Stimulated activated CD8-positive, alpha-beta memory T cell treated with anti-CD3 and anti-CD28 coated beads, Interleukin-7, amount 100 ng/mL, for 48 hours (primary cell): ENCODE measurements at places on chromosomes 11 and 22.

GRCh38 chr22:37194750-37195149, 6.7 kb upstream of the C1QTNF6 start:
- DNase-seq = no peak

DNA sequence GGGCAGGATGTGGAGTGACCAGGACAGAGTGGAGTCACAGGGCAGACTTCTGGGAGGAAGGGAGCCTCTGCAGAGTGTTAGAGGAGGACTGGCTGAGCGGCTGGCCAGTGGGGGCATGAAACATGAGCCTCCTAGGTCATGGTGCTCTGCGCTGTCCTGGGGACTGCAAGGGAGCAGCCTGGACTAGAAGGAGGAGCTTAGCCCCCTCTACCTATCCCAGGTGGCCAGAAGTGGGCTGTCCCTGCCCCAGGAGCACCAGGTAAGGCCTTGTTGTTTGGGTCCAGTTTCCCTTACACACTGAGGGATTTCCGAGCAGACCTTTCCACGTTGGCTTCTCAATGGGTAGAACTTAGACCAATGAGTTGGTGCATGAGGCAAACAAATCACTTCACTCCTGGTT, 7.4 kb downstream of the PKNOX2 start:
- DNase-seq = no peak

DNA sequence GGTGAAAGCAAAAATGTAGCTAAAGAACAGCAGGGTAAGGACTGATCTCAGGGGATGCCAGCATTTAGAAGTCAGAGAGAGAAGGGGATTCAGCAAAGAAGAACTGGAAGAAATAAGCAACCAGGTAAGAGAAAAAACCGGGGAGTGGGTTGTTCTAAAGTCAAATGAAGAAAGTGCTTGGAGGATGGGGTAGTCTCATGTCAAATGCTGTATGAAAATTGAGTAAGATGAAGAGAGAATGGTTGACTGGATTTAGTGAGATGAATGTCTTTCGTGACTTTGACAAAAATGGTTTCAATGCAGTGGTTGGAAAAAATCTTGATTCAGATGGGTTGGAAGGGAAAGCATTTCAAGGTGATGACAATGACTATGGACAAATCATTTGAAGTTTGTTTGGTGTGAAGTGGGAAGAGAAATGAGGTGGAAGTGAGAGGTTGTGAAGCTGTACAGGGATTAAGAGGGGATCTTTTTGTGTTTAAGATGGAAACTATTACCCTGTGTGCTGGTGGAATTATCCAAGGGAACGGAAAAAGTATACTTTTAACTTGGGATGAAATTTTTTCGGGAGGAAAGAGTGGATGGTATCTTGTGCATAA, 484.0 kb downstream of the ETS1 start:
- no peak for DNase-seq

- DNase-seq = no peak
These were observed 12.8 kb downstream of the FBXO3 start for GRCh38 chr11:33761471-33761870.

DNA sequence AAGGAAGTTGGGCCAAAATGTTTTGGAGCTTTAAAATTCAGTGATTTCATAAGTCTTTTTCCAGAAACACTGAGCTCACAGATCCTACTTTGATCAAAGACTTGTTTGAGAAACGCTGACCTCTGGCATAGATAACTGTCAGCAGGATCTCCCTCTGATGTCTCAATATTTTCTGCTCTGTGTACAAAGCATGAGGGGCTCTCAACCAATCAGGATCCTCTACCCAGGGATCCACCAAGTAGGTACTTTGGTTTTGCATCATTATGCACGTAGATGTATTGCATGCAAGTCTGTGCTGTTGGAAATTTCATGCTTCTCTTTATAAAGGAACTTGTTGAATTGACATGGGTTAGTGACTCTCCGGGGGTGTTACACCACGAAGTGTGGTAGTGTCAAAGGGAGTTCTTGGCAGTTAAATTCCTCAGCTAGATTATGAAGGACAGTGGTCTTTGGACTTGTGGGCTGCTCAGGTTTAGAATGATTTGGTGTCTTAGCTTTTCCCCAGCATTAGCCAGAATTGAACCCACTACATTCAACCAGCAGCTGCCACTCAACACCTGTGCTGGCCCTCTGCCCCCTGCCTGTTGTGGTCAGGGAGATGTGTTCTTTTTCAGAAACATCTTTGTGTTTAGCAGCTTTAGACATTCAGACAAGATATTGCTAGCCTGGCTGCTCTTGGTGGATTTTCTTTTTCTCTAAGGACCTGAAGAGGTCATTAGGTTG, 1.7 kb upstream of the DIXDC1 start:
- no peak for DNase-seq

- DNase-seq = no peak
These were observed 1124.3 kb downstream of the BRD1 start for GRCh38 chr22:48703265-48703941.

DNA sequence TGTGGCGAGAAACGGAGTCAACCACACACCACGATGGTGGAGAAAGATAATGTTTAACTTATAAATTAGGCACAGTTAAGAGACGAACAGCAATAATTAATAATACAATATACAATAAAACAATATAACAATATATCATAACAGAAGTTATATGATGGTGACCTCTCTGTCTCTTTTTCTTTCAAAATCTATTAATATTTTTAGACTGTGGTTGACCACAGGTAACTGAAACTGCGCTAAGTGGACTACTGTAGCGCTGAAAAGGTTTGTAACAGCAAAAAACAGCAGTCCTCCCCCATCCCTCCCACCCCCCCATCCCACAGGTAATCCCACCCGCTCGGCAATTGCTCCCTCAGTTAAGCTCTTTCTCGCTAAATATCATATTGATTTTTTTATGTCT, 3.6 kb upstream of the SSTR3 start:
- DNase-seq = no peak

GRCh38 chr11:126212089-126212660, 593 bp downstream of the FAM118B start:
- DNase-seq = no peak

GRCh38 chr22:38111925-38112355, 1.5 kb upstream of the BAIAP2L2 start:
- DNase-seq = no peak

DNA sequence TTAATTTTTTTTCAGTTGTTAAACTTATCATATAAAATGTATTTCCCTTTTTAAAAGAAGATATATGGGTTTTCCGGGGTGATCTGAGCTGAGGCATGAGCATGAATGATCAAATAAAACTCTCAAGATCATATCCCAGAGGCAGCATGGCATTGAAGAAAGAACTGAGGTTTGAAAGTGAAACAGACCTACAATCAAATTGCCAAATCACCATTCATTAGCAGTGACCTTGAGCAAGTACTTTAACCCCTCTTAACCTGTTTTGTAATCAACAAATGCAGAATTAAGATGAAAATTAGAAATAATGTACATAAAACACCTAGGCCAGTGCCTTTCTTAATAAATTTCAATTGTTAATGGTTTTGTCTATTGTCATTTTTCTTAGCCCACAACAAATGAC, 116.0 kb downstream of the RBFOX2 start:
- no peak for DNase-seq

DNA sequence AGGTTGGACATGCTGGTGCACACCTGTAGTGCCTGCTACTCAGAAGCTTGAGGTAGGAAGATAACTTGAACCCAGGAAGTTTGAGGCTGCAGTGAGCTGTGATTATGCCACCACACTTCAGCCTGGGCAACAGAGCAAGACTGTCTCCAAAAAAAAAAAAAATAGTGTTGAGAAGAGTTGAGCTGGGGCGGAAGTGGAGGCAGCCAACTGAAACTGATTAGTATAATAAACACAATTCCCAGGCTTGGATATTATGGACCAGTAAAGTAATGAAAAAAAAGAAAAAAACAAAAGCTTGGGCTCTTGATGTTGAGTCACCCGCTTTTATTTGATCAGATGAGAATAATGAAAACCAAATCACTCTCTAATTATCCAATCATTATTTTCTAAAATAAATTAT, 21.0 kb downstream of the LDLRAD3 start:
- no peak for DNase-seq

- DNase-seq = no peak
These were observed 5.9 kb downstream of the TMEM121B start for GRCh38 chr22:17115236-17115635.

DNA sequence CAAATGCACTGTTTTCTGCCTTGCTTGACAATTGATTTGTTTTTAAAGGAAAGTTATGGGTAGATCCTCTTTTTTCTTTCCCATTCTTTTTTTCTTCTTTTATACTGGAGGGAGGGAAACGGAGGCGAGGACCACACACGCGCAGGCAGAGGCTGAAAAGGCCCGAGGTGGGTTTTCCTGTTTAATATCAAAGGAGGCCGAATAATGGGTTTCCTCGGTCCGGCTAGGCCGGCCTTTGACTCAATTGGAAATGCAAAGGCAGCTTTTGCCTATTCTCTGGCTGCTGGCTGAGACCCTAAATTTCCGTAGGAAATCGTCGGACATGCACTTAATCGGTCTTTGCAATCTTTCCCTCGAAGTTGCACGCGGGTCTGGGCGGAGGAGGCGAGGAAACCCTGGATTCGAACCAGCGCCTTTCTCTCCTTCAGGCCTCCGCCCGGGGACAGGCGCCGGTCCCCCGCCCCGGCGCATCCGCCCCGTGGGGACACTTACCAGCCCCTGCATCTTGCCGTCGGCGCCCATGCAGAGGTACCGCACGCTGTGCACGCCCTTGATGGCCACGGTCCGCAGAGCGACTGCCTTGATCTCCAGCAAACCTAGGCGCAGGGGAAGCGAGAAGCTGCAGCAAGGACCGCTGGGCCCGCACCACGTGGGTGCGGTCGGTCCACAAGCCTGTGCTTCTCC, 911 bp downstream of the FGF19 start:
- DNase-seq = no peak

DNA sequence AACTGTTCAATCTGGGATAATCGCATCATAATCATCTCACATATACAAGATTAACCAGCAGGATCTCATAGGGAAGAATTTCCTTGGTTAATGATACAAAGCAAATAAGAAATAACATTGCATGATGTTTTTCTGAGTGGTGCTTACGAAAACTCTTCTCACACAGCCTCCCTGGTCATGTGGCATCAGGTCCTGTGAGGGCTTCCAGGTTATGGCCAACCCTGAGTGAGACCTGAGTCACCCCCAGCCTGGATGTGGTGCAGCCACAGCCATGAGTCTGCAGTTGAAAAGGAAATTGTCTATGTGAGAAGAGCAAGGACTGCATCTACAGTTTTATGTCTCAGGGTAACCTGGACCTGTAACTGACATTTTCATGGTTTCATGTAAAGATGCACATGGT, 90.5 kb upstream of the XKR3 start:
- DNase-seq = peak; percentile 17

GRCh38 chr11:8913961-8914660, 3.1 kb downstream of the AKIP1 start:
- no peak for DNase-seq

DNA sequence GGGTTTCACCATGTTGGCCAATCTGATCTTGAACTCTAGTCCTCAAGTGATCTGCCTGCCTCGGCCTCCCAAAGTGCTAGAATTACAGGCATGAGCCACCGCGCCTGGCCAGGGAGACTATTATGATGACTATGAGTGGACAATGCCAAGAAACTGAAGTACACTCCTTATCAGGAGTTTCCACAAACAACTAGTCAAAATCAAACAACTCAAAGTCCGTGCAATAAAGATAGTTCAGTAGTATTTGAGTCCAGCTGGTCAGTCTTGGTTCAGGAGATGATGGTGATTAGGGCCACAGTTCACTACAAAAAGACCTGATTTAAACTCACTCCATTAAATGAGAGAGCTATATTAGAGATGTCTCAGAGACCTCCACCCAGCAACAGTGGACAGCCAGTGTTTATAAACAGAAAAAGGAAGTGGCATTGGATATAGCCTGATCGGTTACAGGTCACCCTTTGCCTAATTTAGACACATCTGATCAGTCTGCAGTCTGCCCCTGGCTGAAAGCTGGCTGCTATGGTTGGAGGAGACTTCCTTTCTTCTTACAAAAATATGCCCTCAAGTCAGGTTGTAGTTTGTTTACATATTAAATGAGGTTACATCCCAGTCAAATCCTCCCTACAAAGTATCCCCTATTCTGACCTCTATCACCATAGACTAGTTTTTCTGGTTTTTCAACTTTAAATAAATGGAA, 17.0 kb downstream of the CD3E start:
- no peak for DNase-seq

DNA sequence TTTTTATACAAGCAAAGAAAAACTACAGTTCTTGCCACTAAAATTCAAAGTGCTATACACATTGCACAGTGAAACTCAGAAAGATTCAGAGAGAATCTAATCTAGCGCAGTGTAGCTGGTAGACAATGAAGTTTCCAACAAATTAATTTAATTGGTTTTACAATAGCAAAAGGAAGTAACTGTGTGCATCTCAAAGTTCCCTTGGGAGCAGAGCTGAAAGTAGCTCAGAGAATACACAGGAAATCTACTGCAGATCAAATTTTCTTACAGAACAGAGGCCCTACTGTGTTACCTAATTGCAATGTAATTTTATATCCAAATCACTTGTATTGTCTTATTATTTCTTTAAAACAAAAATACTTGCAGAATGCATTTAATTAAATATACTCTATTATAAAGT, 1396.2 kb upstream of the TENM4 start:
- no peak for DNase-seq

- no peak for DNase-seq
These were observed 486 bp downstream of the STIM1 start for GRCh38 chr11:3855808-3856491.

GRCh38 chr22:31676700-31677099, 14.7 kb upstream of the PISD start:
- peak; percentile 93 for DNase-seq

DNA sequence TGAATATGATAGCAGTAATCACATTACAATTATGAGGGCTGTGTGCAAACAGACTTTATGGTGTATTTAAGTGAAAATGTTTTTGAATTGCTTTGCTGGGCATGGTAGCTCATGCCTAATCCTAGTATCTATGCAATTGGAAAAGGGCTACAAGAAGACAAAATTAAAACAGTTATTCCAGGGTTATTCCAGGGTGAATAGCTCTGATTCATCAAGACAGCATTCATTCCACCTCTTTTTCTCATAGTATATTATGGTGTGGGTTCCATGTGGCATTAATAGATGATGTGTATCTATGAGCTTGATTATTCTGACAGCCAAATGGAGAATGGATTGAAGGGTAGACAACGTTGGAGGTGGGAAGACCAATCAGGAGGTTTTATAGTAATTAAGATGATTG, 12.1 kb upstream of the SIDT2 start:
- DNase-seq = no peak

DNA sequence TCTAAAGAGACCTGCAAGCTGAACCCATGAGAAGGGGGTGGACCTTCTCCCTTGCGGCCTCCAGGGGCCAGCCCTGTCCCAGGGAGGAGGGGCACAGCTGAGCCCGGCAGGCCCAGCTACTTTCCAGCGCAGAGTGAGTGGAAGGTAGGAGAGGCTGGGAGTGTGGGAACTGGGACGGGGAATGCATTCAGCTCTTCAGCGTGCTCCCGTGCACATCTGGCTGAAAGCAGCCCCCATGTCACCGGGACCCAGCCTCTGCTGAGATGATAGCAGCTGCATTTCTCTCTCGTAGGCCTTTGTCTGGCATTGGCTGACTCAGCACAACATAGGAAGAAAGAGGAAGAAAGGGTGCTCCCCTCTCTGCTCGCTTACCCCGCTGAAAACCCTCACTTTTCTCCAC, 951.5 kb downstream of the TBC1D22A start:
- no peak for DNase-seq

GRCh38 chr11:45901626-45902025, 5.4 kb downstream of the FREY1 start:
- no peak for DNase-seq
